ENCODE measurements at places on chromosomes 6 and 20.

- DNase-seq, result no peak
These were observed 457.2 kb downstream of the TENT5A start for GRCh38 chr6:81295310-81295709.

GRCh38 chr20:49352751-49353150, 74.9 kb upstream of the ZNFX1 start:
- no peak for DNase-seq

- no peak for DNase-seq
These were observed 399 bp upstream of the REPS1 start for GRCh38 chr6:138988469-138988834.

GRCh38 chr20:23019403-23019802, 15.7 kb upstream of the SSTR4 start:
- DNase-seq, result no peak

DNA sequence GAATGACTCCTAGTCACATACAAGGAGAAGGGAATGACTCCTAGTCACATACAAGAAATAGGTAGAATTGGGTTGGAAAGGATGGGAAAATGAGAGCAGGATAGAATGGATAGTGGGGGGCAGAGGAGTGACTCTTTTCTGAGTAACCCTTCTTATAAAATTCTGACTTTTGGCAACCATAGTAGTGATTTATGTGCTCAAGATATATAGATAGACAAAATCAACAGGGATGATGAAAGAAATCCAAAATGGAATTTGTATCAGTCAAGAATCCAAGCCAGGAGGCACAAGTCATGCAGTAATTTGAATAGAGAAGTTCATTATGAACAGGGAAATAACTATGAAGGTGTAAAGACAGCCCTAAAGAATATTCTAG, 41.7 kb downstream of the ADAT2 start:
- DNase-seq, result no peak

- DNase-seq, result no peak
These were observed 11.5 kb upstream of the DACT2 start for GRCh38 chr6:168331058-168331457.

GRCh38 chr20:53859684-53860083, 210.7 kb downstream of the BCAS1 start:
- DNase-seq, result no peak

- no peak for DNase-seq
These were observed 29.4 kb downstream of the TM9SF4 start for GRCh38 chr20:32138921-32139320.

DNA sequence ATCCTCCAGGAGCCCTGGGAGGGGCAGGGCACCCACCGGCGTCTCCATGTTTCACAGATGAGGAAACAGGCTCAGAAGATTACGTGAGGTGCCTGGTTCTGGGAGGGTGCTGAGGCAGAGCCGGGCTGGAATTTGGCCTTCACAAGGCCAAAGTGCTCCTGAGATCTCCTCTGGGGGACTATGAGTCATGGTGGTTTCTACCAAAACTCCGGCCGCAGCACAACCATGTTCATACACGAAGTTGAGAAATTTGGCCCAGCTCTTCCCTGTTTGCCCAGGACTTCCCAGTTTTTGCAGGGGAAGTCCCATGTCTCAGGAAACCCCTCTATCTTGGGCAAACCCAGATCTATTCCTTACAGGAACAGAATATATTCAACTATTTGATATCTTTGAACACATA, 172.9 kb upstream of the CDYL start:
- DNase-seq, result no peak

DNA sequence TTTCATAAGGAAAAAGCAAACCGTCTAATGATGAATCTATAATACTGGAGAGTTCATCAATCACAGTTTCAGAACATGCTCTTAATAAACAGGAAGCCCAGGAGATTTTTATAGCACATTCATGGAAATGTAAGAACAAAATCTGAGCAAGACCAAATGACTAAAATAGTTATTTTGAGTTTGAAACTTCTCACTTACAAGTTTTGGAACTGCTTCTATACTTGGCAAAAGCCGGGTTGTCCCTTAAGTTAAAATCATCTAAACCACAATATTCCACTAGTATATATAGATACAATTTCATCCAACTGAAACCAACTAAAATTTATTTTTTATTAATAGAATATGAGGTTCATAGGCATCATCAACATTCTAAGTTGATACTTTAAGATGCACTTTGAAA, 268.2 kb downstream of the PHACTR1 start:
- no peak for DNase-seq

- DNase-seq, result no peak
These were observed 6.0 kb upstream of the PTK7 start for GRCh38 chr6:43070028-43070632.

GRCh38 chr6:149332602-149333265, 15.2 kb downstream of the TAB2 start:
- DNase-seq, result no peak

DNA sequence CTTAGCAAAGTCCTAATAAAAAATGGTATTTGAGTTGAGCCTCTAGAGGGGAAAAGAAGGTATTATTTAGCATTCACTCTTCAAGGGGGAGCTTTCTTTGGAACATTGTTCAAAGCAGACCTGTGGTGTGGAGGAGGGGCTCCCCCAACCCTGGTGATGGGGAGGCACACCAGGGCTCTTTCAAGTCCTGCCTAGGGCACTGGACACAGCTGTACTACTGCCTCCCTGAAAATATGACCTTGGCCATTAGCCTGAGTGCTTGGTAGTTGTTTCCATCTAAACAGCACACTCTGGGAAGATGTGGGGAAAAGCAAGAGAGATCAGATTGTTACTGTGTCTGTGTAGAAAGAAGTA, 215.1 kb upstream of the CNR1 start:
- DNase-seq, result no peak

DNA sequence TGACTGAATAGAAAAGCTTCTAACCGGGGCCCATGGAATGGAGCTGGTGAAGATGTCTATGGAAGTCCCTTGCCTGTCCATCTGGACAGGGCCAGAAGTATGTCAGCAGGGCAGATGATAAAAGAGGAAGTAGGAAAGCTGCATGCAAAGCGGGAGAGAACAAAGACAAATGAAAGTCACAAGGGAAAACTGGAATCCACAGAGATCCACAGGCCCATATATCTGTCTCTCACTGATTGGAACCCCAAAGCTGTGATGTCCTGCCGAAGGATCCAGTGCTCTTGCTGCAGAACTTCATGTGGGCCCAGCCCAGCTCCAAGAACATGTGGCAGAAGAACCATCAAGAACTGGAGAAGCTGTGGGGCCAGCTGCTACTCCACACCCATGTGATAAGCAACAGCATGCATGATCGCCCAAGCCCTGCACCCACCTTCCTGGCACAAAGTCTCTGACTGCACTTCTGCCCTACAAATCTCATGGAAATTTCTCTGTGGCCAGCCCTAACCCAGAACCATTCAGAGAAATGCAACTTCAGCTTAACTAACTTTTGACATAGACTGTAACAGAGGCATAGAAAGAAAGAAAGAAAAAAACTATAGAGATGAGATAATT, 716.0 kb downstream of the KIF16B start:
- DNase-seq, result no peak

Data from activated effector memory CD4-positive, alpha-beta T cell treated with anti-CD3 and anti-CD28 coated beads, Interleukin-2, amount 50 U/mL, for 16 hours (primary cell).